ENCODE measurements at places on chromosomes 6 and 20.

- no peak for DNase-seq
Measured at GRCh38 chr20:43450841-43451799, 6.6 kb upstream of the SRSF6 start.

- no peak for DNase-seq
Measured at GRCh38 chr6:155985660-155986138, 530.1 kb upstream of the NOX3 start.

DNA sequence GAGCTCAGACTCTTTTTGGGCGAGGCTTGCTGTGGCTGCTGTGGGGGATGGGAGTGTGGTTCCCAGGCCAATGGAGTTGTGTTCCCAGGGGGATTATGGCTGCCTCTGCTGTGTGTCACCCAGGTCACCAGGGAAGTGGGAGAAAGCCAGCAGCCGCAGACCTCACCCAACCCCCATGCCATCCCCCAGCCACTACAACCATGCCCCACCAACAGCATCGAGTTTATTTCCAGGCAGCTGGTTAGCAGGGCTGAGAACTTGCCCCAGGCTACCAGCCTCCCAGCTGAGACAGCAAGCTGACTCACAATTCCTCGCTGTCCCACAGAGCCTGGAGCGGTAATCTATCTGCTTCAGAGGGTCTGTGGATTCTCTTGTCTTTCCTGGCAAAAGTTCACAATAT is 331.7 kb downstream of the FRK start:
- DNase-seq = no peak

DNA sequence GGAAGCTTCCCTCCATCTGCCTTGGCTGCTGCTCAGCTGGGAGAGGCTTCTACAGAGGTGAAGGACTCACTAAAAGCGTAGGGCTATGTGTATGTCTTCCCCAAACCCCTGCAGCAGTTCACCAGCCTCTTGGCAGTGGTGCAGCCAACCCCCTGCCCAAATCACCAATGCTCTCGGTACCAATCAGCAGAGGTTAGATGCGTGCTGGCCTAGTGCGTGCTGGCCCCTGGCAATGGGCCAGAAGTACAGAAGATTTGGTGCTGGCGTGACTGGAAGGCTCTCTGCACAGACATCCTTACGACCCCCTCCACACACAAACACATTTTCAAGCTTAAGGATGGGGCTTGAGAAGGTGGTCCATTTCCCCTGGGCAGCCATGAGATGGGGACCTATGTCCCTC is 79.0 kb downstream of the MRPL14 start:
- DNase-seq = no peak

GRCh38 chr20:20259533-20259932 is 108.4 kb upstream of the INSM1 start:
- no peak for DNase-seq

- DNase-seq = no peak
Measured at GRCh38 chr6:136812174-136812573, 10.2 kb upstream of the PEX7 start.

- no peak for DNase-seq
Measured at GRCh38 chr6:2866171-2866846, 24.6 kb upstream of the SERPINB1 start.

DNA sequence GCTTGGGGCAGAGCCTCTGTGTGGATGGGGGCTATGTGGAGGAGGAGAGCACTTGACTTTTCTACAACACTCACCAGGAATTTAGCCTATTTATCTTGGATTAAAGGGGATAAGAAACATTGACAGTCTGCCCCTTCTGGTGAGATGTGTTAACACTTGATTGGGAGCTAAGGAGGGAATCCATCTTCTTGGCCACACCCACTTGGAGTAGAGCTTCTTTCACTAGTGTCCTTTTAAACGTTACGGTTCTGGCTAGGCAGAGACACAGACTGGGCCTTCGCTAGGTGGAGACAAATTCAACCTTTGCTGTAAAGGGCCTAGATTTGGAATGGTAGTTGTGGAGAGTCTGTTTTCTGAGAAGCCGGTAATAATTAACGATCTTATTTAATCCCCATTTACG is 15.5 kb upstream of the TPBG start:
- DNase-seq = no peak

DNA sequence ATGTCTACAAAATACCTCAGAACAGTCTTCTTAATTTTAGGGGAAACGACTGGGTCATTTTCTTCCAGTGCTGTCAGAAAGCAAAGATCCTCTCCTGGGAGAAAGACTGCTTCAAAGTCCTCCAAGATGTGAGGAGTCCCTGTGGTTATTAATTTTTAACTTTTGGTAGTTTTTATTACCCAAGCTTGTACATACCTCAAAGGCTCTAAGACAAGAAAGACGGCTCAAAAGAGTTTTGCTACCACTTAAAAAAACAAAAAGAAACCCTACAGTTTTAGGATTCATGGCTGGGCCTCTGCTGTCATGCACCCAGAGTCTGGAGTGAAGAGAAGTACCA is 56.1 kb upstream of the APCDD1L start:
- no peak for DNase-seq

DNA sequence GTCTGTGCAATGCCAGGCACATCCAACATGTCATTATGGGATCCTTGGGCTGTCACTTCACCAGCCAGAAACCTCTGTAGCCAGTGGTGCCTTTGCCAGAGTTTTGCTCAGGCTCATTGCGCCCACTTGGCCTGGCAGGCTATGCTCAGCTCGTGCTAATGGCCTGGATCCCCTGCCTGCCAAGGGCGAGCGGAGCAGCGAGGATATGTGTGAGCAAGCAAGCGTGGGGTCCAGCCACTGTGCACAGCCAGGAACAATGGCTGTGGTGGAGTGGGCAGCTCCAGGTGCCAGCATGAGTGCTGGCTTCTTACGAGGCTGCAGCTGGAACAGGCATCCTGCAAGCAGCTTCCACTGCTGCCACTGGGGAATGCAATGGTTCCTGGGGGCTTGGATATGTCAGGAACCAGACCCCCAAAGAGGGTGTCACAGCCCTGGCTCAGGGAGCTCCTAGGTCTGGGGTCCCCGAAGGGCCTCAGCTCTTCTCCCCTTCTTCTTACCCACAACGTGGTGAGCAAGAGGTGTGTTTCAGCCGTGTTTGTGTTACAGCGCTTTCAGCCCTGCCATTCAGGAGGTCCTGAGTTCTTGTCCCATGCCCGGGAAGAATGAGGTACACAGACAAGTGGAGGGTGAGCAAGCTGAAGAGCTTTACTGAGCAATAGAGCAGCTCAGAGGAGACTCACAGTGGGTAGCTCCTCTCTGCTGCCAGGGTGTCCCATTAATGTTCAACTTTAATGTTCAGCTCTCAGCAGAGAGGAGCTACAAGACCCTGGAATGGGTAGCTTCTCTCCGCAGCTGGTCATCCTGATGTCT is 22.3 kb upstream of the TOP1 start:
- no peak for DNase-seq

DNA sequence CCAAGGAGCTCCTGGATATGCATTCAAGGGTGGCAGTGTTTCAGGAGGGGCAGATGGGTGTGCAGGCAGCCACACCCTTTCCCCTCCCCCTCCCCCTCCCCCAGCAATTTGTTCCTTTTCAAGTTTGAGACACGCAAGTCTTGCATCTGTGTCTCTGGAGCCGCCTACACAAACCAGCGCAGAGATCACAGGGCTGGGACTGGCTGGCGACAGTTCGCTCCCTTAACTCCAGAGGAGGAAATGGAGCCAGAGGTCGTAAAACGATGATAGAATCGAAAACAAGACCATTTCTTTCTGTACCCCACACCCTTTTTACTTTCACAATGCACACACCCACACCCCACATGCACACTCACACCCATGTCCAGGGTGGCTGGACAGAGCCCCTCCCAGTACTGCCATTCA is 163.1 kb downstream of the LY86 start:
- no peak for DNase-seq

- DNase-seq = no peak
Measured at GRCh38 chr6:157774153-157775135, 48.6 kb upstream of the SNX9 start.

- no peak for DNase-seq
Measured at GRCh38 chr20:33910529-33911327, 83.0 kb upstream of the RALY start.

GRCh38 chr20:1844325-1845162 is 50.7 kb upstream of the SIRPA start:
- DNase-seq = no peak

DNA sequence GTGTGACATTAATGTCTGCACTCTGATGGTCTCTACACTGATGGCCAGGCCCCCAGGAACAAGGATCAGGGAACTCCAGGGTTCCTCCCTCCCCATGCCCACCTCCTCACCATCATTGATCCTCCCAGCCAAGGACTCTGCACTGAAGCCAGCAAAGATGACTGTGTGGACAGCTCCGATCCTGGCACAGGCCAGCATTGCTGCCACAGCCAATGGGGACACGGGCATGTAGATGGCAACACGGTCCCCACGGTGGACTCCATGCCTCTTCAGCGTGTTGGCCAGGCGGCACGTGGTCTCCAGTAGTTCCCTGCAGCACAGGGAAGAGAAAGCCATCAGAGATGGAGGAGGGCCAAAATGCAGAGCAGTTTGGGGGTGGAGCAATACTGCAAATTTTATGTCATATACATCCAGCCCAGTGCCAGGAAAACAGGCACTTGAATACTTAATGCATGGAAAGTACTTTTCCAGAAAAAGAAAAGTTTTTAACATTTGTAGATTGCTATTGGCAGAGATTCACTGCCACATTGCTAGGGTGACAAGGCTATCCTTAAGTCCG is 27.2 kb downstream of the ACSS1 start:
- DNase-seq = no peak

DNA sequence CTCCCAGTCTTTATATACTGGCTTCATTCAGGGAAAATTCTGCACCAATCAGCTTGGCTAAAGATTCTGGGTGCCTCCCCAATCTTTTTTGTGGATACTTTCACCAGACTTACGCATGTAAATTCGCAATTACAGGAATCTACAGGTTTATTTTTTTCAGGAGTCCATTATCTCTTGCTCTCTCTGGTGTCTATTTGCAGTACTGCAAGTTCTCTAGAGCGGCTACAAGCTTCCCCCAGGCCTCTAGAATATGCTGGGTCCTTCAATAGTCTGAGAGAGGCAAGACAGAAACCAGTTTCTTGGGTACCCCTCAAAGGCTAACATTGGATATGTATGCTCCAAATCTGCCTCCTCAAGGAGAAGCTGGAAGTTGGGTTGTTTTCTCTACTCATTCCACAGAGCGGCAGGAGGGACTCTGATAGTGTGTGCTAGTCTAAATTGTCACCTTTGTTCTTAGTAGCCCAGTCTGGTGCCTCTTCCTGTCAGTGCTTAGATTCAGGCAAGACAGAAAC is 58.5 kb downstream of the SUN5 start:
- no peak for DNase-seq

DNA sequence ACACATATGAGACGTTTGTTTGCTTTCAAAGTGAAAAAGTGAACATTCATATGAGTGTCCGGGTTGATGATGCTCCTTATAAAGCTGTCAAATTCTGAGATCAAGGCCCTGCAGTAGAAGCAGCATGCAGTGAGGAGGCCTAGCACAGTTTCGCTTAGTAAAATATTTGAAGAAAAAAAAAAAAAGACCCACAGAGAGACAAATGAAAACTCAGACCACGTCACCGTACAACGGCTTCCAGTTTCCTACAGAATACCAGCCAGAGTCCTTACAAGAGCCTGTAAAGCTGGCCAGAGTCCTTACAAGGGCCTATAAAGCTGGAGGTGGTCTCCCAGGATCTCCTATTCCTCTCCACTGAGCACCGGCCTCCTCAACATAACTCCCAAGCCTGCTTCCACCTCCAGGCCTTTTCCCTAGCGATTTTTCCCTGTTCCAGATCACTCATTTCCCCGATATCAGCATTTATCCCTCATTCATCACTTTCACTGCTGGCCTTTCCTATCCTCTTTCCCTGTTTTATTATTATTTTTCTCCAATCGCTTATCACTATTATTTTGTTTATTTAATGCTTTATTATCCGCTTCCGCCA is 1.5 kb upstream of the HMGN4 start:
- no peak for DNase-seq

- DNase-seq = no peak
Measured at GRCh38 chr6:149448821-149449453, 35.9 kb downstream of the ZC3H12D start.

DNA sequence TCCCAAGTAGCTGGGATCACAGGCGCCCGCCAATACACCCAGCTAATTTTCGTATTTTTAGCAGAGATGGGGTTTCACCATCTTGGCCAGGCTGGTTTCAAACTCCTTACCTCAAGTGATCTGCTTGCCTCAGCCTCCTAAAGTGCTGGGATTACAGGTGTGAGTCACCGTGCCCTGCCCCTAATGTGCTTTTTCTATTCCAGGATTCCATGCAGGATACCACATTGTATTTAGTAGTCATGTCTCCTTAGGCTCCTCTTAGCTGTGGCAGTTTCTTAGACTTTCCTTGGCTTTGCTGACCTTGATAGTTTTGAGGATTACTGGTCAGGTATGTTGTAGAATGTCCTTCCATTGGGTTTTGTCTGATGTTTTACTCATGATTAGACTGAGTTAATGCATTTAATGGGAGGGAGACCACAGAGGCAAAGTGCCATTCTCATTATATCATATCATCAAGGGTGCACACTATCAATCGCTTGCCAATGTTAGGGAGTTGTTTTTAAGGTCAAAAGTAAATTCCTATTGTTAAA is 39.6 kb upstream of the TNFAIP3 start:
- DNase-seq = no peak

DNA sequence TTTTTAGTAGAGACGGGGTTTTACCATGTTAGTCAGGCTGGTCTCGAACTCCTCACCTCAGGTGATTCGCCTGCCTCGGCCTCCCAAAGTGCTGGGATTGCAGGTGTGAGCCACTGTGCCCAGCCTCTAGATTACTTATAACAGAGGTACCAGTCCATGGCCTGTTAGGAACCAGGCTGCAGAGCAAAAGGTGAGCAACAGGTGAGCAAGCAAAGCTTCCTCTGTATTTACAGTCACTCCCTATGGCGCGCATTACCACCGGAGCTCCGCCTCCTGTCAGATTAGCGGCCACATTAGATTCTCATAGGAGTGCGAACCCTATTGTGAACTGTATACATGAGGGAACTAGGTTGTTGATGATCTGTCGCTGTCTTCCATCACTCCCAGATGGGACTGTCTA is 178.0 kb upstream of the SALL4 start:
- no peak for DNase-seq

GRCh38 chr6:1817033-1817761 is 207.5 kb downstream of the FOXC1 start:
- no peak for DNase-seq

- no peak for DNase-seq
Measured at GRCh38 chr6:18388942-18389341, 1.8 kb downstream of the RNF144B start.

DNA sequence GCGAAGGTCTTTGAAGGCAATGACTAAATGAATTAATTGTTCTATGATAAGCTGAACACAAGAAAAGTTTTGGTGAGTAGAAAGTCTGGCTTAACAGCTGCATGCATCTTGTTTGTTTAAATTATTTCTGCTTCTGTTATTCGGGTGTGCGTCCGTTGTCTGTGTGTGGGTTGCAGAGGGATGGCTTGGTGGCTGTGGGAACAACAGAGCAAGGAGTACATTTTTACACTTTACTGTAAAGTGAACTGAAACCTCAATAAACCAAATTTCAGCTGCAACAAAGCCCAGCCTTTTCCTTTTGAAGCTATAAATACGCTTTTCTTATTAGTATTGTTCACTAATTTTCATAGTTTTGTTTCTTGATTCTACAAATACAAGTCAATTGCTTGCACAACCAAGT is 3.5 kb upstream of the LAMP5 start:
- DNase-seq = no peak
